Breast epithelium (tissue), 4 donors: ENCODE measurements at places on chromosomes 3 and 15.

DNA sequence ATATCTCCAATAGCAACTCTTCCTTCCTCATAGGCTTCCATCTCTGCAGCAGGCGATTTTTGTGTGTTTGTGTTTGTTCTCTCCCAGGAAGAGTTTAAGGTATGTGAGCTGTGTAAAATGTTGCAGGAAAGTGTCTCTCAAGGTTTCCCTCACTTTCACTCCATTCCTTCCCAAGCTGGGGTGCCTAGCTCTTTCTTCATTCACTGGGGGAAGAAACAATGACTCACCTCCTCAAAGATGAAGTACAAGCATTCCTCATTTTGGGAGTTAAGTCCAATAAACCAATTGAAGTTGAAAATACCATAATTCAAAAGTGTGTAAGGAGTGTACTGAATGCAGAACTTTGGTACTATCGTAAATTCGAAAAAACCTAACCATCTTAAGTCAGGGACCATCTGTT, 422.7 kb upstream of the CFAP20DC start:
- DNase-seq: no peak

DNA sequence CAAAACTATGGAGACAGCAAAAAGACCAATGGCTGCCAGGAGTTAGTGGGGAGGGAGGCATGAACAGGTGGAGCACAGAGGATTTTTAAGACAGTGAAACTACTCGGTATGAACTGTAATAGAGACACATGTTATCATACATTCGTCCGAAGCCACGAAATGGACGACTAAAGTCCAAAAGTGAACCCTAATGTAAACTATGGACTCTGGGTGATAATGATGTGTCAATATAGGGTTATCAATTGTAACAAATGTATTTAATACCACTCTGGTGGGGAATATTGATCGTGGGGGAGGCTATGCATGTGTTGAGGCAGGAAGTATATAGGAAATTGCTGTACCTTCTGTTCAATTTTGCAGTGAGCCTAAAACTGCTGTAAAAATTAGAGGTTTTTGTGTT, 107.0 kb downstream of the CPN2 start:
- DNase-seq: no peak

GRCh38 chr15:83747050-83747717, 93.3 kb downstream of the ADAMTSL3 start:
- no peak for DNase-seq

GRCh38 chr3:44970926-44971490, 5.0 kb downstream of the ZDHHC3 start:
- no peak for DNase-seq

- no peak for DNase-seq
Measured at GRCh38 chr3:37491776-37492175, 317.4 kb upstream of the LRRFIP2 start.

GRCh38 chr3:31996195-31996594, 14.6 kb downstream of the ZNF860 start:
- no peak for DNase-seq

GRCh38 chr3:141900343-141900742, 23.9 kb downstream of the ATP1B3 start:
- DNase-seq: no peak

GRCh38 chr15:38391191-38391590, 62.7 kb upstream of the FAM98B start:
- no peak for DNase-seq

DNA sequence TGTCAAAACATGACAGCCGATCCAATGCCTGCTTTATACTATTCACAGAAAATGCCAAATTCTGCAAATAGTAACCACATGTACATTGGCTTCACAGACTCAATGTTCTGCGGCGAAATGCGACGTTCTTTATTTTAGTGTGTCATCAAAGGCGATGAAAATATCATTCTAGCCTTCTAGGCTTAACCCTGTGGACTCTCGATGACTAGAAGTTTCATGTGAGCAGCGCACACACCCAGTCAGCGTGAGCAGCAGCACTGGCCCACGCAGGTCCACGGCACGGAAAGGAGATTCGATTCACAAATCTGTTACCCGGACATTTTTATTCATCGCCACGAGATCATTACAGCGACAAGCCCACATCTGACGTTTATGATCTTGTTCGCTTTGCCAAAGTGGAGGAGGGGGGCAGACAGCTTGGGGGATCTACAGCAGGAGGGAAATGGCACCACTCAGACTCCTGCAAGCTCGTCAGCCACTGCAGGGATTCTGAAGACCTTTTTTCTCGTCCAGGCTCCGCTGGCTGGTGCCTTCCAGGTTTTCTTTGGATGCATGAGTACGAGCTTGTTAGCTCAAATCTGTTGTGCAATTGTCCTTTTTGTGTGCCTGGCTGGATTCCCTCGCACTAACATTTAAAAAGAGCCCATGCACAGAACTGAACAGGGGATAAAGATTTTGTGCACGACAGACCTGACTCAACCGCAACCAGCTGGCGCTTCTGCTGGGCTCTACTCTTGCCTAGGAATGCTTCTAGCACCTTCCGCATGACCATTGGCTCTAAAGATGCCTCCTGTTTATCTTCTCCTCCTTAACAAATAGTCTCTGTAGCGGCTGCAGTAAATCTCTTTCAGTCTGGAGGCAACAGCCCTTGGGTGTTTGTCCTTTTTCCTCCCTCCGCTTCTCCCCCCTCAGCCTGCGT, 938.4 kb downstream of the MCTP2 start:
- DNase-seq: peak; percentile 40

DNA sequence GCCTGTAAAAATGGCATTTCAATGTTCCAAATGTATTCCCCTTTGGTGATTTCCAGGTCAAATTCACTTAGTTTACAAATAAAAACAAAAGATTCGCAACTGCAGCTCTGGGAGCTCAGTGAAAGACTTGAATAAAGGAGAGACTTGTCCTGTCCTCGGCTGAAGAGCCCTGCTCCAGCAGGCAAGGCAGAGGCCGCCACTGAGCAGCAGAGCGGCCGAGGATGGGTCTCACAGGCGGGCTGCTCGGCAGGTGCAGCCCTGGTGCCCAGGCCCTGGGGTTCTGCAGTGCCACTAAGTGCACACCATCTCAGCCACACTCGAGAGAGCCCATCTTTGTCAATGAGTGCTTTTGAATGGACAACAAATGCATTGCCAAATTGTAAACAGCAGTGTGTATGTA, 856.2 kb downstream of the AGBL1 start:
- no peak for DNase-seq

DNA sequence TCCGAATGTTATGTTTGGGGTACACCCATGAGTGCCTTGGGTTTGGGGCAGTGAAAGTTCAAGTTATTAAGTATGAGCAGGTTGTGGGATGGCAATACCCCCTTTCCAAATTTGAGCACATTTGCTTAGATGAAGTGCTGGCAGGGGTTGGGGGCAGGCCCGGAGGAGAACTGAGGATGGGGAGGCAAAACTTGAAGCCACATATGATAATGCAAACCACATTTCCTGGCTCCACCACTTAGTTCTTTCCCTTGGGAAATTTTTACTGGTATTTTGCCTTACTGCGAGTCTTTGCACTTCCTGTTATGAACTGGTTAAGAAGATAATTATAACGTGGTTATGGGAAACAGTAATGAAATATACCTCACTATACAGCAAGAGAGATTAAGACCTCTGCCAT, 336.0 kb upstream of the ONECUT1 start:
- no peak for DNase-seq

DNA sequence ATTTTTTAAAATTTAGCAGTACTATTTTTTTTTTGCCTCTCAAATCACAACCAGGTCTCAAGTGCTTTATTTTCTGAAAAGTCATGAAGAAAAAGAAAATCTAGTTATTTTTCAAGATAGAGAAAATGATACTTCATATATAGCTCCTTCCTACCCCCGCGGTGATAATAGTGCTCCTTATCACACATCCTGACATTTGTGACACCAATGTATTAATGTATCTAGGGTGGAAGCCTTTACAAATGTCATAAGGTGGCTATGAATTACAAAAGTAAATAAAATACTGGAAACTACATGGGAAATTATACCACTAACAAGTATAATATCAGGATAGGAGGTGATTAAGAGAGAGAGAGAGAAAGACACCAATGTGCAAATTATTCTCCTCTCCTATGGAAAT, 582.2 kb downstream of the UNC13C start:
- DNase-seq: no peak

DNA sequence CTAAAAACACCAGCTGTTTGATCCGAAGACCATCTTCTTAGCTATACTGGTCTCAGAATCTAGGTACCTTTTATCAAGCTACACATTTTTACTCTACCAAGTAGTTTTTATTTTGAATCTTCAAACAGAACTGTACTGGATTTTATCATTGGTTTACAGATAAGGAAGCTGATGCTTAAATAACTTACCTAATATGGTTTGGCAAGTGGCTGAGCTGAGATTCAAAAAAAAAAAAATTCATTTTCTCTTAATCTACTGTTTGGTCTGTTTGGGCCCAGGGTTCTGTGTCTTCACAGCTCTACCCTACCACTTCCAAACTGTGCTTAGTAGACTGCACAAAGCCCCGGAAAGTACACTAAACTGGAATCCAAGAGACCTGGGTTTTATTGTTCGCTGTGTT, 35.7 kb downstream of the ZNF860 start:
- no peak for DNase-seq

- no peak for DNase-seq
Measured at GRCh38 chr3:177929310-177929709, 606.9 kb upstream of the KCNMB2 start.

- DNase-seq: no peak
Measured at GRCh38 chr15:84099181-84099580, 136.4 kb upstream of the GOLGA6L4 start.

DNA sequence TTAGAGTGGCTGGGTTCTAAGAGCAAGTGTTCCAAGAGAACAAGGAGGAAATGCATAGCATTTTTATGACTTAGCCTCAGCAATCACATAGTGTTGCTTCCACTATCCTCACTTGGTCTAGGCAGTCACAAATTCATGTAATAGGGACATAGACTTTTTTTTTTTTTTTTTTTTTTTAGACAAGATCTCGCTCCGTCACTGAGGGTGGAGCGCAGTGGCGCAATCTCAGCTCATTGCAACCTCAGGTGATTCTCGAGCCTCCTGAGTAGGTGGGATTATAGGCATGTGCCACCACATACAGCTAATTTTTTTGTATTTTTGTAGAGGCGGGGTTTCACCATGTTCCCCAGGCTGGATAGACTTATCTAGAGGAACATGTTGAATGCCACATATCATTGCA, 4.7 kb upstream of the GNB4 start:
- DNase-seq: no peak

- DNase-seq: no peak
Measured at GRCh38 chr3:48077815-48078214, 61.6 kb upstream of the MAP4 start.

- DNase-seq: no peak
Measured at GRCh38 chr3:133477487-133477886, 77.6 kb downstream of the BFSP2 start.

- DNase-seq: no peak
Measured at GRCh38 chr15:71333839-71334238, 218.6 kb downstream of the THSD4 start.

DNA sequence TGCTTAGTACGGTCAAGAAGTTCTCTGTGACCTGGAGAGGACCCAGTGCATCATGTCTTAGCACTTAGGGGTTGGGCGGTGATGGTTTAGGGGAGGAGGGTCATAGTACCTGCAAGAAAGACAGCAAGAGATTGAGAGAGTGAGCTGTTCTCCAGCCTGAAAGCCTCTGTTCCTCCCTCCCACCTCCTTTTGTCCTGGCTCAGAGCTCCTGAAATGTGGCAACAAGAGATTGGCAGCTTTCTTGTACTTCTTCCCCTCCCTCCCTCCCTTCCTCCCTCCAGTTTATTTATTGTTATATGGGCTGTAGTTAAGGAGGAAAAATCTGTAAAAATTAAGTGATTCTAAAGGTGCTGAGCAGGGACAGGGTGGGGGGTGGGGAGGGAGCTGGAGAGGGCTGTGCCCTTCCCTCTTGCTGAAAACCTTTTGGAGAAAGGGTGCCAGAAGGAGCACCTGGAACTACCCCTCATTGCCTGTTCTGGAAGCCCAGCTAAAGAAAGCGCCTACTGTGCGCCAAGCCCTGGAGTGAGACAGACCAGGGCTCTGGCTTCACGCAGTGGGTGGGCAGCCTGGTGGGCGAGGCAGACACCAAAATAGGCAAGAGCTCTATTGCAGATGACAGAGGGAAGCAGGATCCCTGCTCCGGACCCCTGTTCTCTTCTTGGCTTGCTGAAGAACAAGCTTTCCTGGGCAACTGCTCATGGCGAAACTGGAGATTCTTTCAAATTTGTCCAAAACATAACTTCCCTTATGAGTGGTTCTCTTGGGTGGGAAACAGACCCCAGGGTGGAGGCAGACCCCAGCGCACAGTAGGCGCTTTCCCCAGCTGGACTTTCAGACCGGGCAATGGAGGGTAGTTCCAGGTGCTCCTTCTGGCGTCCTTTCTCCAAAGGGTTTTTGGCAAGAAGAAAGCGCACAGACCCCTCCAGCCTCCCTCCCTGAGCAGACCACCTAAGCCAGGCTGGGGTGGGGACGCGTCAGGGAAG, 35.6 kb downstream of the LINGO1 start:
- no peak for DNase-seq

GRCh38 chr15:41115652-41116115, 396 bp downstream of the INO80 start:
- peak; percentile 62 for DNase-seq

DNA sequence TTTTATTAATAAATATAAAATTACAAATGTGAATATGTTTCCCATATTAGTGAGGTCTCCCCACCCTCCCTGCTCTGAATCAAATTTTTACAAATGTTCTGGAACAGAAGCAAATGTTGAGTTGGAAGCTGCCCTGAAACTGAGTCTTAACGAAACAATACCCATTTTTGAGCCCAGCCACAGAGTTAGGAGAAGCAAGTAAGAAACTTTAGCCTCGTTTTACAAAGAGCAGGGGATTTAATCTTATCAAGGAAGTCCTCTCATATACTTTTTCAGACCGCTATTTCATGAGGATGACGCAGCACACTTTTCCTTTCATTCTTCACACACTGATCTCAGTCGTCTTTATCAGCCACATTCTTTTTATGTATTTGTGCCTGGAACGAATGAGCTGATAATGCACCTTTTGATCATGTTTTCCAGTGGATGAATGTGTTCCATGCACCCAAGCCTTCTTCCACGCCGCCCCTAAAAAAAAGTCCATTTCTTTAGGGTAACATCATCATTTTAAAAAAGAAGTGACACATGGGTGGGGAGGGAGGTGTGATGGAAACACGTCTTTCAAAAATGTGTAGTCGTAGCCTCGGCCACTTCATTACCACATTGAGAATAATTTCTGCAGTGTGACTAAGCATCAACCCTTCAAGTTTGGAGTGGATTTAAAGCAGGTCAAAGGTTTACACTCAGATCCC, 48.1 kb downstream of the SETMAR start:
- no peak for DNase-seq

DNA sequence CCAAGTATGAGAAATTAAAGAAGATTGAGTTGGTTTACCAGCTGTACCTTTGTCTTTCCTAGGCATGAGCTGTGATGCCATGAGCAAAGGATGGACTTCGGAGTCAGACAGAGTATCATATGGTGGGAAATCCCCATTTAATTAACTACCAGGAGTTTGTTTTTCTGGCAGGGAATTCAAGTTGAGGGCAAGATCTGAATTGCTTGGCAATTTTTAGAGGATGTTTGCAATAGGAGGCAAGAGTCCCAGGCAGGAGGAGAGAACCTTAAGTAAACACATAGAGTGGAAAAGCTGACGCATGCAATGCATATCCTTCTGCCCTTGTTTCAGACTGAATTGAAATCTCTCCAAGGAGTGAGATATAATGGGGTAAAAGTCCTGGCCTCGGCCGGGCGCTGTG, 569.7 kb upstream of the MDFIC2 start:
- DNase-seq: no peak

- DNase-seq: peak; percentile 57
Measured at GRCh38 chr15:33201491-33202231, 7.1 kb upstream of the FMN1 start.
